ENCODE measurements at places on chromosomes 4 and X.

- DNase-seq: peak; percentile 5
Observed at GRCh38 chr4:173168396-173169177, at the start of gene GALNT7. TSS of gene GALNT7 (plus strand) at chr4:173168811. CDS start at chr4:173168836, 25 bp downstream.

- peak; percentile 81 for DNase-seq
Observed at GRCh38 chrX:37755025-37755424, 24.8 kb upstream of the CYBB start.

DNA sequence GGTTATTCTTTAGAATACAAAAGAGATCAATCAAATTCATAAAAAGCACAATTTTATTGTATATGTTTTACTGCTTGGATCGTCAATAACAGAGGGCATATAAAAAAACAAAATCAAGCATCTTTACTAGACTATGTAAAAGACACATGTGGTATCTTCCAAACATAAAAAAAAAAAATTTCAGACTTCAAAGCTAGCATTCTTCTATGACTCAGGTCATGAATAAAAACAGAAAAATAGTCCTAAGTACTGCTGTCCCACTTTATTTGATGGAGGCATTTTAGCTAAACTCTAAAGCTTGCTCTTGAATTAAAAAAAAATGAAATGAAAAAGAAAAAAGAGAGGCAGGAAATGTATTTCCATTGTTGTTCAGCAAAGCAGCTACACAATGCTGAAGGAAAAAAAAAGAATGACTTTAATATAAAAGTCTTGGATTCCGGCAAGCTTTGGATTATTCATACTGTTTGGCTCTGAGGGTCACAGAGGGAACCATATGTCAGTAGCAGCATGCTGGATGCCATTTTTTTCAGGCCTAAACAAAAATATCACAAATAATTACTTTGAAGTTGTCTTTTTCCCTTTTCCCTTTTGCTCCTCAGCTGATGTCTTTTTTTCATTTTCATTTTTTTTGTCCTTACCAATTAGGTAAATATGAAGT, 249.1 kb upstream of the DIAPH2 start:
- no peak for DNase-seq

DNA sequence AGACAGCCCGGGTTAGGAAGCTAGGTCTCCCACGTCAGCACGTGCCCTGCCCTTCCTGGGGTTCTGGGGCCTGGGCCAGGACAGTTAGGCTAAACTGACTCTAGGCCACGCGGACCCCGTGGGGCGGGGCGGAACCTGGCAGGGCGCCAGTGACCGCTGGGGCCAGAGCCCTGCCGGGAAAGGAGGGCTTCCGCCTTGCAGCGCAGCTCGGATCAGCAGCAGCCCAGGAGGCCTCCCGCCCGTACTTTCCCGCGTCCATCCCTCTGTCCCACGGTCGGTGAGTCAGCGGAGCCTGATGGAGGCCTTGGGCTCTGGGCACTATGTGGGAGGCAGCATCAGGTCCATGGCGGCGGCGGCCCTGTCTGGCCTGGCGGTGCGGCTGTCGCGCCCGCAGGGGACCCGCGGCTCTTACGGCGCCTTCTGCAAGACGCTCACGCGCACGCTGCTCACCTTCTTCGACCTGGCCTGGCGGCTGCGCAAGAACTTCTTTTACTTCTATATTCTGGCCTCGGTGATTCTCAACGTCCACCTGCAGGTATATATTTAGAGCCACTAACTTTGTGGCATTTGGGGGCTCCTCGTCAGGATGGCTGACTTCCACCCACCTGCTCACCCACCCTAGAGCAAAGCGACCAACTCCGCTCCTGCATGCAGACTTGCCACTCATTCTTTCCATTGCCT, at the start of gene SMIM10:
TSS of gene SMIM10 (plus strand) at position 191 of the 681 bp plus-strand sequence. CDS start at position 296, 105 bp downstream.
- no peak for DNase-seq

DNA sequence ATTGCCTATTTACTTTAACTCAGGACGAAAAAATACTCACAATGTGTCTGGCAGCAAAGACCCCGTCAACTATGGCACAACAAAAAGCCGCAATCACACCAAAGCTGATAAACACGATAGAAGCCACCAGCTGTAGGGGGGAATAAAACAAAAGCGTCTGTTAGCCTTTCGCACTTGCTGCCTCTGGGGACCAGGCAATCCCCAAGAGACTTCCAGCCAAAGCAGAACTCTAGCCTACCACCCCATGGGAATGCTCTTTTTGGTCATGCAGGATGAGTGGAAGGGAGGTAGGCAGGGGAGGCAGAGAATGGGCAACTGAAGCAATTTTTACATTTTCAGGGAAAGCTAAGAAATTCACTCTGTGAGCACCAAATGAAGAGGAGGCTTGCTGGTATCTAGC, 20.1 kb downstream of the TMEM255A start:
- DNase-seq: no peak

DNA sequence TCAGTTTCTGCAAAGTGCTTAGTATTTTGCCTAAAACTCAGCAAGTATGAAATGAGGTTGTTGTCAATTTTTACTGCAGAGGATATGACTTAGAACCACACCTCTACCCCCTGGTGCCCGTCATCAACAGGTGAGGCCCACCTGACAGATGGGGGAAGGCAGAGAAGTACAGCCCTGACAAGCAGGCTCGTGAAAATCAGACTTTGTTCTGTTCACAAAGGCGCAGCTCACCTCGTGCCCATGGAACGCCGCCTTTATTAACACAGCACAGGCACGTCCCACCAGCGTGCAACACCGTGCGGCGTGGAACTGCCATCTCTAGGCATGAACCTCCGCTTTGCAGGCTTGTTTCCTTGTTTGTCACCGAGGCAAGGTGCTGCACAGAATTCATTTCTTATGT, 13.3 kb downstream of the CYP4V2 start:
- DNase-seq: no peak

GRCh38 chrX:68685685-68686084, 38.2 kb downstream of the STARD8 start:
- no peak for DNase-seq

DNA sequence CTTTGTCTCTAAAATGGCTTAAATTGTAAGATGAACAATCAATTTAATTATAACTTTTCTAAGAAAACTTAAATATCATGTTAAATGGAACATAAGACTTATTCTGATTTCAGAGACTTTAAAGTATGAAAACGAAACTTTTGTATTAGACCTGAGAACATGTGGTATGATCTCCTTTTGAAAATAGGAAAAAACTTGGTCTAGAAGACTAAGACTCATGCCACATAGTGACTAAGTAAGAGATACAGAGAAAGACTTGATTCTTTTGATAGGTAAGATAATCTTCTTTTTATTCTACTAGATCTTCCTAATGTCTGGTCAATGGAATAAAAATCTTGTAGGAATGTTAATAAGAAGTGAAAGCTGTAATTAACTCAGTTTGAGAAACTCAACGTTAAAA, 326.3 kb upstream of the GRIA3 start:
- DNase-seq: no peak

- no peak for DNase-seq
Observed at GRCh38 chr4:175405961-175406360, 406.1 kb downstream of the GPM6A start.

DNA sequence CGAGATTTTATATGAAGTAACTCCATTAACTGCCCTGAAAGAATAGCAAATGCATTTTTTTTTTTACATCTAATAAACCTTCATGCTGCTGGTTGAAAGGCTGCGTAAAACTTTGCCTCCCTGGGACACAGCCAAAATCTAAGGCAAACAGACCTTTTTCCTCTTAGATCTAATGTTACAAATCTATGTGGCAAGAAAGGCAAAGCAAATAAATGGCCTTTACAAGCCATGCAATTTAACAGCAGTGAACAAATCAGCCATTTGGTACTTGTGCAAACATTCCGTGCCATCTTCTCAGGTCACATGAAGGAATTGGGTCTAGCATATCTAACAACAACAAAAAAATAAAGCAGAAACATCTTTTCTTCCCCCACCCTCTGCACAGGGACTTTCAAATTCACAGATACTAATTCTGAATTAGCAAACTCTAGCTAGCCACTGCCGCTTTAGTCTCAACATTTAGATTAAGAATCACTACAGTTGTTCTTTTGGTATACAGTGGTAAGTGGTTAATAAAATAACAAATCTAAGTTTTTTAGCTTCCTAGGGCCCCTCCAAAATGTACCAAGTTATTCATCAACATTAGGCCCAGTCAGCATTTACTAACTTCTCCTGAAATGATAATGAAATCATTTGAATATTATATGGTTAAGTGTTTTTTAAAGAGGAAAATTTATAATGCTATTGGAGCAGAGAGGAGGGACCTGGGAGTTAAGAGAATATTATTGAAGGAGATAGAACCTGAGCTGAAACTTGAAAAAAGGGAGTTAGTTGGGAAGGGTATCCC, 593.8 kb downstream of the SMARCA1 start:
- DNase-seq: no peak

GRCh38 chrX:500481-501010, 113.8 kb upstream of the PPP2R3B start:
- no peak for DNase-seq

GRCh38 chr4:51831133-51831532, 11.8 kb upstream of the DCUN1D4 start:
- DNase-seq: no peak

GRCh38 chrX:111465669-111466068, 45.8 kb upstream of the SERTM2 start:
- no peak for DNase-seq

- no peak for DNase-seq
Observed at GRCh38 chrX:40079572-40079971, 18.2 kb downstream of the BCOR start.

DNA sequence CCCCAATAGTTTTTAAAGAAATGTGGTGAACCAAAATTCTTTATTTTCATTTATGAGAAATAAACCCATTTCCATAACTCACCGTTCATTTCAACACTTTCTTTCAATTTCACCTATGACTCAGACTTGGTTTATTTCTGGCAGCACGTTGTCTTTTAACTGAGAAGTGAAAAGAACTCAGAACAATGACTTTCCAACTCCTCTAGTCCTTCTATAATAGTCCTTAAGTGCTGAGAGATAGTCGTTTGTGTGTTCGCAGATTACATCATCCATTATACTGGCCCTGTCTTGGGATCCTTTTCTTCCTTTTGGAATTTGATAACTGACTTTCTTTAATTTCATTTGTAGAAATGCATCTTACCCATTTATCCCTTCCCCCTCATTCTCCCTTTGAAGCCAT, 113.6 kb downstream of the GLUD2 start:
- no peak for DNase-seq

DNA sequence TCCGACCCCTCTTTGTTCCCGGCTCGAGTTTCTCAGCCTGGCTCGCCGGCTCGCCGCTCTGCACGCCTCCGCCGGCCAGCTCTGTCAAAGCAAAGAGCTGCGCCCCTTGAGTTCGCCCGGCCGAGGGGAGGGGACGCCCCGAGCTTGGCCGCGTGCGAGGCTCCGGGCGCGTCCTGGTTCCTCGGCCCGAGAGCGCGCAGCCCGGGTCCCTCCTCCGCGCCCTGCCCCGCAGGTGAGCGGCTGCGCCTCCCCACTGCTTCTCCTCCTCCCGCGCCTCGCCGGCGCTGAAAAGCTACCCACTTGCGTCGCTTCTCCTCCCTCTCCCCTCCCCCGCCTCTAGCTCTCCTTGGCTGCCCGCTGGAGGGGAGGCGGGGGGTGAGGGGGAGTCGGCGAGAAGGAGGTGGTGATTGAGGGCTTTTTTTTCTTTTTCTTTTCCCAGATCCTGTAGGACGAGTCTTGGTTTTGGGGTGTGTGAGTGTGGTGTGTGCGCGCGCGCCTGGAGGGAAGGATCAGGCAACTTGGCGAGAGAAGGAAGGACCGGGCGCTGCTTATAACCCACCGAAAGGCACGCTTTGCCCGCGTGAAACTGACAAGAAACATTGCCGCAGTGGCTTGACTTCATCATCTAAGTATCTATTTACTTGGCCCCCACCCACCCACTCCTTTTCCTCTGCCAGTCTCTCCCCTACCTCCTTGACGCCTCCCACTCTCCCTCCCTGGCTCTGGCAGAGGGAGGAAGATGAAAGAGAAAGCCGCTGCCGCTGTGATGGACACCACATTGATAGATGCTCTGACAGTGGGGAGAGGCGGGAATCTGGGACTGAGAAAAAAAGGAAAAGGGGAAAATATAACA, at the start of gene LEF1:
TSS of gene LEF1 (minus strand) at position 262 of the 853 bp plus-strand sequence. CDS start 1,165 bp downstream, outside the sequence.
- no peak for DNase-seq

DNA sequence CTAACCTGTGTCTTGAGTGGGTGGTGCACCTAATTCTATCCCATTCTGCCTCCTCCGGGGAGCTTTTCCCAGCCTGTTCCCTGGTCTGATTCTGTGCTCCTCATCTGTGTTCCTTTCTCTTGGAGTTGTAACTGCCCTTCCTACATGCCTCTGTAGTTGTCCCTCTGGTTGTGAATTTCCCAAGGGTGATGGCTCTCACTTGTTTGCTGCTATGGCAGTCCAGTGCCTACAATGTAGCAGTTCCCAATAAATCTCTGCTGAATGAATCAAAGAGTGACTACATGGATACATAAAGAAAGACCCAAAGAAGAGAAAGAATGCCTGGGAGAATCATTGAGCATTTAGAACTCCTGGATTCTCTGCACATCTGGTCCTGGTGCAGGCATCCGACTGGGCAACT, 141.6 kb downstream of the HS3ST1 start:
- DNase-seq: no peak

DNA sequence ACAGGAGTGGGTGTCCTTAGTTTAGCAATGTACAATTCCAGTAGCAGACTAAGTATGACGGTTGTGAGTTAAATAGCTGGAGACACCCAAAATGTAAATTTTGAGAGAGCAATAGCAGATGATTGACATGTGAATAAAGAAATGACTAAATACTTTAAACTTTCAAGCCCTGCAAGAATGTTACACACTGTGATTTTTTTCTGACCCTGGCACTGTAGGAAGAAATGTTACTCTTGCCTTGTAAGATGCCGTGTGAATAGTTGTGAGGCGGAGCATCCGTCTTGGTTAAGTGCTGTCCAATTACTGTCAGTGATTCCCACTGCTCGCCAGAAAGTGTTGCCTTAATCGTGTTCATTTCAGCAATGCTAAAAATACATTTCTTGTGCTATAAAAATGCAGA, 1248.1 kb downstream of the RAPGEF2 start:
- no peak for DNase-seq

DNA sequence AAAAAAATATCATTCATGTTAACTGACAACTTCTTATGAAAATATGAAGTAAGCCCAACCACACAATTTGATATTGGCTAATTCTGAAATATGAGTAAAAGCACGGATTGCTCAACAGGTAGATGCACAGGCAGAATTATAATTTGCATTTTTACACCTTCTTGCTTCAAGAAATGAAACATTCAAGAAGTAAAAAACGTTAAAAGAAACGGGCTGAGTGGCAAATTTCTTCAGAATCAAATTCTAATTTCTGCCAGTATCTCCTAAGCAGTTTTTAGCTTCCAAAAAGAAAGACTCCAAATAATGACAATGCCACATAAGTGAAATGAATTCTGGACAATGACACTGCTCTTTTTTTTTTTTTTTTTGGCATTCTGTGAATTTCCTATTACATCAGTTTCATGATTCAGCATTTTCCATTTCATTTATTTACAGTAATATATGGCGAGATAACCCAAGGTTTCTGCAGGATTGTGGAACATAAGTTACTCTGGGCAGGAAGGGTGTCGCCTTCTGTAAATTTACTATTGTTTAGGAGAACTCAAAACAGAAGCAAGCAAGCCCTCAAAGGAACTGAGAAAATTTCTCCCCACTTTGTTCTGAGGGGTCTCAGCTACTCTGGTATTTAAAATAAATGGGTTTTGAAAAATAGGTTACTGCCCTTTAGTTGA, 1.4 kb downstream of the SEL1L3 start:
- DNase-seq: peak; percentile 20

- DNase-seq: no peak
Observed at GRCh38 chrX:11423362-11423818, 130.2 kb downstream of the AMELX start.
